DMS79 treated with DMSO at 0.1 percent for 48 hours (cell line): ENCODE measurements at places on chromosomes 2 and 18.
A peak's percentile ranks its signal among the peaks of the same experiment; 100 is the strongest.

DNA sequence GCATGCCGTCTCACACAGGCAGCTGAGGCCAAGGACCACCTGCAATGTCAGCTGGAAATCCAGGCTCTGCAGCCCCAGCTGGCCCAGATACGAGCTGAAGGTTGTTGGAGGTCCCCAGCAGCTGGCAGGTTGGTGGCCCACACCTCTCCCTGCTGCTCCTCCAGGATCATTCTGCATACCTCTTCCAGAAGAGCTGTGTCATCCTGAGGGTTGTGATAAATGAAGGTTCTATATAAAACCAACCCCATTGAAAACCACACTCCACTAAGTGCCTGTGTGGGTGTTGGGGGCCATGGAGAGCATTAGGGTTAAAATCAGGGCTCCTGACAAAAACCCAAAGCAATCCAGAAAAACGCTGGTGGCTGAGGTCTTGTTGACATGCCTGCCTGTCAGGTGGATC lies 50.4 kb downstream of the C1QL2 start:
- DNase-seq = no peak

GRCh38 chr2:217685255-217685605 lies 317.6 kb downstream of the TNS1 start:
- DNase-seq = no peak

DNA sequence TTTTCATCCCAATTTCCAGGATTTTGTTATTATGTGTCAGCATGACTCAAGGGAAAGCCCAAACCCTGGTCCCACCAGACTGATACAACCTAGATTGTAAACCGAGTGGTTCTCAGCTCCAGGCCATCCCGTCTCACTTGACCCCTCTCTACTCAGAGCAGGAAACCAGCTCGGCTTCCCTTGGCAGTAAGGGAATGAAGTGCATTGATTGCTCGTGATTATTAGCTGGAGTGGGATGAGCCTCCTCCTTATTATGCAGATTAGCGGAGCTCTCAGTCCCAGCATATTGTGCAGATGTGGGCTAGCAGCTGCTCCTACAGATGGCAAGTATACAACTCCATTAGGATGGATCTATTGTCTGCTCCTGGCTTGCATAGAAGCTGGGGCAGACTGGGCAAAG lies 167.6 kb downstream of the LNPK start:
- DNase-seq = peak; percentile 19

- DNase-seq = no peak
Observed at GRCh38 chr2:179250095-179250494, 14.5 kb downstream of the SESTD1 start.

- no peak for DNase-seq
Observed at GRCh38 chr2:148614322-148615049, 30.1 kb upstream of the EPC2 start.

- DNase-seq = no peak
Observed at GRCh38 chr18:61628085-61628484, 264.7 kb downstream of the RNF152 start.

DNA sequence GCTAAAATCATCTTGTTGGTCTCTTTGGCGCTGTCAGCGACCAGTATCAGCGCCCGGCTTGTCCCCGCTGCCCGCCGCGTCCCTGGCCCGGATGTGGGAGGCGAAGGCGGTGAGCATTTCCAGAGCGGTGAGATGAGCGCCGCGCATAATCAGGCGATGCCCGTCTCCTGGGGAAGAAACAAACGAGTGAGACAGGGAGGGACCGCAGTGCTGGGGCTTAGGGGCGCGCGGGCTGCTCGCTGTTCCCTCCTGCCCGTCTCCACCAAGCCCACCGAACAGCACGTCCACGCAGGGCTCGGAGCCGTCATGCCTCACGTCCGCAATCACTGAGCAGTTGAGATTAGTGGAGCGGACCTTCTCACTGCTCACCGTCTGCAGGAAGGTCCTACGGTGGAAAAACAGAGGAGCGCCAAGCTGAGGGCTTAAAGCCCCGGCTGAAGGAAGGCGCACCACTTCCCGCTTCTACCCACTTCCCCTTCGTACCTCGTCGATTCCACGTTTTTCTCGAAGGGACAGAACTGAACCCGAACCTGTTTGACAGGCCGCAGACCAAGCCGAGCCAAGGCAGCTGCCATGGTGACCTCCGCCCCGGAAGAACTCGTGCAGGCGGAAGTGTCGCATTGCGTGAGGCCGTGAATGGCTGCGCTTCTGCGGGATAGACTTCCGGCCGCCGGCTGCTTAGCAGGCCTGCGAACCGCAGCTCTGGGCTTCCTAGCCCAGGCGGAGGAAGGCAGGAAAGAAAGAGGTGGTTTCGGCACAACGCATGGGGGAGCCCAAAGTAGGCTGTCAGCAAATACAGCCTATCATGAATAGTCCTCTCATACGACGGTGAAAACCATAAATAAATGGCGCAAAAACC lies at the start of gene MRPL53:
TSS of gene MRPL53 (minus strand) at position 595 of the 859 bp plus-strand sequence. CDS start at position 575, 20 bp downstream.
- peak; percentile 87 for DNase-seq

DNA sequence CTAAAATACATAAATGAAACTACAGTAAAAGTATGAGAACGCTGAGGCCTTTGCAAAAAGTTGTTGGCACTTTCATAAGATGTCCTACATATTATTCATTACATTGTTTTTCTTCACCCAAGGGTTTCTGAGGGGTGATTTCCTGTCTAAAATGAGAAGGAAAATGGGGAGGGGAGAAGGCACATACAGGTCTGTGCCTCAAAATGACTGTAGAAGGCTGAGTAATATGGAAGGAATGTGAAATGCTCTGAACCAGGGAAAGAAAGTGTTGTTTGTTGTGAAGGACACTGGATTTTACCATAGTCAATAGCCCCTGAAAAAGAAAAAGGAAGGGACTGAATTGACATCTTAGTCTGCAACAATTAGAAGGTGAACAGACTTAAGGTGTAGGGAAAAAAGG lies 99.5 kb upstream of the RNF152 start:
- DNase-seq = no peak
